Umbilical cord (tissue), 2 donors: ENCODE measurements at places on chromosomes 5 and 9. TPM values are rescaled to one million over a fixed set of nuclear protein-coding genes. Genes with fewer than 3 reads are reported as not detected.

IFNB1 gene
- 5.8 TPM for total RNA-seq

GRCh38 chr9:130912932-130913598 is 16.5 kb upstream of the QRFP start:
- DNase-seq = peak; percentile 48

GRCh38 chr5:159658266-159658925 is 257.9 kb upstream of the ADRA1B start:
- DNase-seq = no peak

DNA sequence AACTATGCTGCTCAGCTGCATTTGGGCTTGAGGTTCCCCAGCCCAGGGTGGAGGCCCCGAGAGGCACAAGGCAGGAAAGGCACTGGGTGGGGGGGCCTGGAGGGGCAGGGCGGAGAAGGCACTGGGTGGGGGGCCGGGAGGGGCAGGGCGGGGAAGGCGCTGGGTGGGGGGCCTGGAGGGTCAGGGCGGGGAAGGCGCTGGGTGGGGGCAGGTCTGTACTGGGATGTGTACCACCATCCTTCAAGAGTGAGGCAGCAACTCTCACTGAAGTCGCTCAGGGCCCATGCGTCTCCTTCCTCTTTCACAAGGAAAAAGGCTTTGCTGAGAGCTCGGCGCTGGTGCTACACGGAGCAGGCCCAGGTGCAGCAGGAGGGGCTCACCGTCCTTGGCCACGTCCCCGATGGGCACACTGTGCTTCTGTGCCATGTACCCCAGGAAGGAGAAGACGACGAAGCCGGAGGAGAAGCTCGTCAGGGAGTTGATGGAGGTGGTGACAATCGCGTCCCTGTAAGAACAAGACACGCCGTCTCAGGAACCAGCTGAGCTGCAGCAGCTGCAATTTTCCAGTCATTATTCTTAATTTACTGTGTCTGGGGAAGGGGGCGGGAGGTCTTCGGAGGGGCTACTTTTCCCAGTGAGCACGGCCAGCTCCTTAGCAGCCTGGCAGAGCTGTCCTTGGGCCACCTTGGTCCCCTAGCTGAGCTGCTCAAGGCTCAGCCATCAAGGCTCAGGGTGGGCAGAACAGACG is 30.8 kb downstream of the SLC6A3 start:
- DNase-seq = no peak

- no peak for DNase-seq
Measured at GRCh38 chr5:150659360-150660107, 1.5 kb upstream of the MYOZ3 start.
